Cardiac septum (tissue), 1 donor: ENCODE measurements at places on chromosomes 3 and 15. TPM values are rescaled to one million over a fixed set of nuclear protein-coding genes. Genes with fewer than 3 reads are reported as not detected.

Gene HCN4
- 6.2 TPM for total RNA-seq

Gene AP4E1
- total RNA-seq, result 9.9 TPM

Gene MAP6D1
- total RNA-seq, result 2.3 TPM

- no peak for DNase-seq
Measured at GRCh38 chr3:12155828-12156227, 2.9 kb downstream of the TIMP4 start.

DNA sequence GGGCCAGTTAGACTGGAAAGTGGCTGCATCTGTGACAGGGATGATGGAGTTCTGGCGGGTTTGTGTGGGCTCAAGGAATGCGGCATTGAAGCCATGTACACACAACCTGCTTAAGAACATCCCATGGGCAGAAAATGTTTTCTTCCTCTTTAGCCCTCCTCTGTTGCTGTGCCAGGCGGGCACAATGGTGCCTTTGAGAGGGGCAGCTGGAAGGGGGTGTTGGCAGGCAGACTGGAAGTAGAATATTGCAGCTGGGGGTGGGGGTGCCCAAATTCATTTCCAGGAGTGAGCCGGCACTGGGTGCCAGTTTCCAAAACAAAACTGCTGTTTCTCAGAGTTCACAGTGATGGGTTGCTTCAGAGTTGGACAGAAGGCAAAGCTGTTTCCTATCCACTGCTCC is 91.8 kb upstream of the ETV5 start:
- no peak for DNase-seq

DNA sequence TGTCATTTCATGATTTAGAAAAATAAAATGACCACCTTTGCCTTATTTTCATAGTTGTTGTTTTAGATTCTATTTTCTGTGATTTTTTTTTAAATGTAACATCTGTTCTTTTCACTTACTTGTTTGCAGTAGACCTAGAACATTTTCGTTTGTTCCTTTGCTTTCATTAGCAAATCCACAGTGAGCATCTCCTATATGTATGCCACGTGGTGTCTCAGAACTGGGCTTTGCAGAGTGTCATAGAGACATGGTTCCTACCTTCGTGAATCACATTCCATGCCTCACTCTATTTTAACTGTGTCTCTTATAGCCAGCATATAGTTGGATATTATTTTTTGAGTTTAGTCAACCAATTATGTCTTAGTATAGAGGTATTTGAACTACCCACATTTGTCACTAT is 118.2 kb downstream of the KLF13 start:
- no peak for DNase-seq

DNA sequence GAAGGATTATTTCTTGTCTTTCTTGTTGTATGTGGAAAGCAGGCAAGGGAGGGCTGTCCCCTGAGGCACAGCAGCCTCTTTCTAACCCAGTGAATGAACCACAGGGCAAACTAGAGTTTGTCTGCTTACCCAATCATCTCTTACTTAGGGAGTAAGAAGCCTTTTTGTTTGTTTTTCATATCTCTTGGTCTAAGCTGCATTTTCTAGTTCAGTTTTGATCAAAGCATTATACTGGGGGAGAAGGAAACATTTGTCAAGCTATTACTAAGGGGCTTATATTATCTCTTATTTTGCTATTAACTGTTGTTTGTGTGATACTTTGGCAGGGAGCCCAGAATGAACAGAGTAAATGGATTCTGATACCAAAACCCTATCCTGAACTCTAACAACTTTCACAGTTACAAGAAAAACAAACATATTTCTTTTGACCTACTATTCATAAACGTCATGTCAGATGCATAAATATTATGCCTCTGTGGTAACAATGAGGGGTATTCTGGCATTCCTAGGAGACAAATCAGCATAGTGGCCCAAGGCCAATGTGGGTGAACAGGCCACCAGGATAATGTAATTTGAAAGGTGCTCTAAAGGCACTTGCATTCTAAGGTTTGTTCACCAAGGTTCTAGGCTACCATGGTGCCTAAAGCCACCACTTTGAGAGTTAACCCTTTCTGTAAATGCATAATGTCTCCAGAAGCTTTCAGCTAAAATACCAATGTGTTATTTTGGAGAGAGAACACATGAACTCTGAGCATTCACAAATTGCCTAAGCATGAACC is 271.6 kb upstream of the ZPLD1 start:
- no peak for DNase-seq

GRCh38 chr3:141680620-141681389 is 57.3 kb upstream of the RNF7 start:
- DNase-seq, result no peak

DNA sequence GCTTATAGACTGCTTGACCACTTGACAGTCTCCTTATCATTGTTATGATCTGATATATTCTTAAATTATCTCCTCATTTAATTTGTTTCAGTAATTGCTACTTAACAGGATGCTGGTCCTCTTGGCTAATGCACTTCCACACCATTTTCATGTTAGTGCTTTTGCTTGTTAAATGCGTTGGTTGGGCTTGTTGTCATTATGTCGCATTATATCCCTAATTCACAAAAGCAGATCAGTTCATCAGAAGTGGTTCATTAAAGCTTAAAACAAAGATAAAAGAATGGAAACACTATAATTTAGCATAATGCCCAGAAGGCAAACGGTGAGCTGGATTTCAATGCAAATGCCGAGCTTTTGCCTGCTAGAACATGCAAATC is 17.1 kb upstream of the EHHADH start:
- DNase-seq, result no peak

DNA sequence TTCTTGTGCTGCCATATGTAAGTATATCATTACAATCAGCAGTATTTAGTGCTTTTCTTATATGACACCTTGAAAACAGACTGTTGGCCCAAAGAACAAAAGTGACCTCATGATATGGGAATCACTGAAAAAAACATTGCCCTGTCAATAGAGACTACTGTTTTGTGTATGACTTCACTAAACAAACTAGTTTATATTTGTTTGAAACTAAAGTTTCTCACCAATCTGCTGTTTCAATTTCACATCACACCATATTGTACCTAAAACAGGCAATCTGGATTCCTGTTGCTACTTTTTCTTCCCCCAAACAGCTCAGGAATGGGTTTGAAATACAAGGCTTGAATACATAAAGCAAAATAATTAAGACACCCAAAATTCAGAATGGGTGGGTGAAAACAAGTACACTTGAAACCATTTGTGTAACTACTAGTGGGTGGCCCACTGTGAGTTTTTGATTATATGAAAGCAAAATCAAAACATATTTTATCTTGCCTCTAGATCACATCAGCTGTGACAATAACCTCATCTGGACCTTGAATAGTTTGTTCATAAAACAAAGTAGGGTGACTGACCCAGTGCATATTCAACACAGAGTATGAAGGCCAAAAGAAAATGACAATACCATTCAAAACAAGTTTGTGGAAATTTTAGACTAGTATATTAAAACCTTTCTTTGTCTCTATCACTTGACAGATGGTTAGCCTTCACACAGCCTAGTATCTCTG is 5.9 kb downstream of the ZBTB20 start:
- no peak for DNase-seq
